ENCODE measurements at places on chromosomes 16 and 17. TPM values are rescaled to one million over a fixed set of nuclear protein-coding genes. Genes with fewer than 3 reads are reported as not detected.

- no peak for ATAC-seq
These were observed 46.7 kb downstream of the MAP2K6 start for GRCh38 chr17:69460963-69461922.

GRCh38 chr16:64586781-64587180 lies 535.1 kb downstream of the CDH11 start:
- ATAC-seq: no peak

GRCh38 chr17:50511058-50511457 lies 2.8 kb downstream of the MYCBPAP start:
- no peak for ATAC-seq

DNA sequence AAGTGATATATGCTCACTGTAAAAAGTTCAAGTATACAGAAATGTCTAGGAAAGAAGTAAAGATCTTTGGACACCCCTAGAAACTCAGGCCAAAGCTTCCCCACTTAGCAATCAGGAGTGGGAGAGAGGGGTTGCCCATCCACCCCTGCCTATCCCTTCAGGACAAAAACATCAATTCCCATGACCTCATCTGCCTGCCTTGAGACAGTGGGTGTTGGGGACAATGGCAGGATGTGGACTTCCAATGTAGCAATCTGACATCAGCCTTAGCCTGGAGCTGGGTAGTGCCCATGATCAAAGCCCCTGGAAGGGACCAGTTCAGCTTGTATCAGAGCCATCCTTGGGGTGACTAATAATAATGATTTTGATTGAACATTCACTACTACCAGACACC lies 18.1 kb downstream of the ITPRIPL2 start:
- no peak for ATAC-seq

The C16orf46 gene
- 0.42 TPM for total RNA-seq

The C17orf78 gene
- total RNA-seq: not detected

The PITPNC1 gene
- 30.1 TPM for total RNA-seq

- peak; percentile 77 for ATAC-seq
These were observed 55.4 kb downstream of the TNRC6C start for GRCh38 chr17:78013683-78014467.

The COA3 gene
- 55.3 TPM for total RNA-seq

- ATAC-seq: no peak
These were observed 94.7 kb upstream of the MPHOSPH6 start for GRCh38 chr16:82264756-82265155.

DNA sequence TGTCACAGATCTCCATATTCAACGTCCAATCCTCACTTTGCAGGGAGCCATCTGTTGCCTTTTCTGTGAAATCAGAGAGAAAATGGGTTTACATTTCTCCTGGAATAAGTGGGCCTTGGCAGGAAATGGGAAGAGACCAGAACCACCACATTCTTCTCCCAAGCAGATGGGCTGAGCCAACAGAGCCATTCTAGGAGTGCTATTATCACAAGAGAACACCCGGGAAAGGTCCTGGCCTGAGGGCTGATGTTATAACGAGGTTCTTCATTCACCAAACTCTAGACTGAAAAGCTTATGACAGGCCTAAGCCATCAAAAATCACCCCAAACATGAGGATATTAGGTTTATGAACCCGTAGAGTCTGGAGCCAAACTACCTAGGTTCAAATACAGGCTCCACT lies 64.7 kb downstream of the TOM1L2 start:
- no peak for ATAC-seq

- peak; percentile 73 for ATAC-seq
These were observed 59.4 kb upstream of the ALOX12 start for GRCh38 chr17:6936370-6937028.

The KRT39 gene
- total RNA-seq: not detected

DNA sequence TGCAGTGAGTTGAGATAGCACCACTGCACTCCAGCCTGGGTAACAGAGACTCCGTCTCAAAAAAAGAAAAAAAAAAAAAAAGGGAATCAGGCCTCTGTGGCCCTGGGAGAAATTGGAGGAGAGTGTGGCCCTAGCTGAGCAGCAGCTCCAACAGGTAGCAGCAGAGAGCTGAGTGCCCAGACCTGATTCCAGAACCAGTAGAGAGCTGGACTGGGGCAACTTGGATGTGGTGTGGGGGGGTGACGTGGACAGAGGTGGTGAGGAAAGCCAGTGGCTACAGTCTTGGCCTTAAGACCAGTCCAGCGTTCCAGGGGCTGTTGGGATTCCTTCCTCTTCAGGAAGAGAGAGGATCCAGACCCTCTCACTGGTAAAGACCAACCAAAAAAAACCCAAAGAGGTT lies 1.7 kb downstream of the HSPB9 start:
- ATAC-seq: no peak

GRCh38 chr16:31081428-31082351 lies 7.1 kb downstream of the PRSS53 start:
- ATAC-seq: no peak

- ATAC-seq: no peak
These were observed 61.7 kb downstream of the KCNJ2 start for GRCh38 chr17:70230850-70231640.

- no peak for ATAC-seq
These were observed 32.1 kb downstream of the WSB1 start for GRCh38 chr17:27326051-27326450.

DNA sequence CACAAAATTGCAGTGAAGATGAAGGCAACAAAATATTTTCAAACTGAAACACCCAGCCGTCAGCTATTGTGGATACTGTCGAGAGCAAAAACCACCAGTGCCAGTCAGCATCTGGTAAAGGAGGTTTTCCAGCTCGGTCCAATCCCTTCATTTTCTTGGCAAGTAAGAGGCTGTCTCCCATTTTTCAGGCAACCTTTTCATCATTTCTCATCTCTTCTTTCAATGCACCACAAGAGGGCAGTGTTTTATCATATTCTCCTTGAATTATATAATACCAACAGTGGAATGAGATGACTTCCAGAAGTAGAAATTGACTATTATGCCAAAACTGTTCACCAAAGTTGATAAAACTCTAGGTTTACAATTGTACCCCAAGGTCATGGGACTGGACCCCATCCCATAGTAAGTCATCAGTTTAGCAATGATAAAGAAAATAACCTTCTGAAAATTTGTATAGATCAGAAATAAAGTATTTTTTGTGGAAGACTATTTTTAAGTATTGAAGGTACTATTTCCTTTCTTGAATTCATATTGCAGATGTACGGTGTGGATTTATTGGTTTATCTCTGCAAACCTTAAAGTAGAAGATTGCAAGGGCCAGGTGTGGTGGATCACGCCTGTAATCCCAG lies 16.8 kb downstream of the NQO1 start:
- peak; percentile 57 for ATAC-seq

DNA sequence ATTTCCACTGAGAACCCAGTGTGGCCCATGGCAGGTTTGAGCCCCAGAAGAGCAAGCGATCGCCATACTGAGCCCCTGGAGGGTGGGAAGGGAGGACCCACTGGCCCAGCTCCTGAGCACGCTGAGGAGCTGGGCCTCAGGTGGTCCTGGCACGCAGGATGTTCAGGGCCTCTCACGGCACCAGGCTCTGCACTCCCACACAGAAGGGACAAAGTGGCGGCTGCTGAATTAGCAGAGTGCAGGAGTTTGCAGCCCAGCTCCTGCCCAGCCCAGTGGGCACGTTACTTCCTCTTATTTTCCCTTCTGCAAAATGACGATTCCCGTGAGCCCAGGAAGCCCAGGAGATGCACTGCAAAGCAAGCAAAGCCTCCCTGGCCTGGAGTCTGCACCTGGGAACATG lies 42.3 kb upstream of the MTSS2 start:
- ATAC-seq: no peak

The GTF3C1 gene
- total RNA-seq: 55.9 TPM

The LGALS9B gene
- total RNA-seq: not detected

- no peak for ATAC-seq
These were observed 52.8 kb downstream of the SOX9 start for GRCh38 chr17:72173499-72174116.

DNA sequence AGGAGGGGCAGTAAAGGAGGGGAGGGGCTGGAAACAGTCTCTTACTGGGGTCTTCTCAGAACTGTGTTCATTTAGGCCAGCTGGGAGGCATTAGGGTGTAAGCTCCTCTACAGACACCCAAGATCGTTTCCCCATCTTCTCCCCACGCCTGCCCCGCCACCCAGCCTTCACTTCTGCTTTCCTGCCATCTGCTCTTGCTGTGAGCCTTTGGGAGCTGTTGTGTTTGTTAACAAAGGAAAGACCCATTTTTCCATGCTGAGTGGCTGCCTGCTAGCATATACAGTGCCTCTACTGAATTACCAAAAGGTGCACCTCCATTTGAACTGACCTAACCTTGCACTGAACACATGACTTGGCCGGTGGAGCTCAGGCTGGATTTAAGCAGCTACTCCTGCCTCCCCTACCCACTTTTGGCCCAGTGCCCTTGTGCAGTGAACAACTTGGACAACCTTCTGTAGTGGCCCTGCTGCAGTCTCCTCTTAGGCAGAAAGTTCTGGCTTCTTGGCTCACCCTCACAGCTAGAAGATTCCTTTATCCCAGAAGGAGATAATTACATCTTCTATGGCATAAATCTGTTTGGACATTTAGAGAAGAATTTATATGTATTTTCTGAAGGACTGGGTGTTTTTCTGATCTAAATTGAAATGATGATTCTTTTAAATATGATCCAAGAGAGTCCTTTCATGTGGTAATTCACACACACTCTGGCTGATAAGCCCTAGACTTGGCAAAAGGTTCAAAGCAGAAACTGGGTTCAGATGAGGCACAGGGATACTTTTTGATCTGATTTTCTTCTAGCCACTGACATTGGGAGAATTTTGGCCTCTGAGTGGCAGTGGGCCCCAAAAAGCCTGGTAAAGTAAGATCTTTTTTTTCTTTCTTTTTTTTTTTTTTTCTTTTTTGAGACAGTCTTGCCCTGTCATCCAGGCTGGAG lies 81.9 kb upstream of the HNF1B start:
- no peak for ATAC-seq

DNA sequence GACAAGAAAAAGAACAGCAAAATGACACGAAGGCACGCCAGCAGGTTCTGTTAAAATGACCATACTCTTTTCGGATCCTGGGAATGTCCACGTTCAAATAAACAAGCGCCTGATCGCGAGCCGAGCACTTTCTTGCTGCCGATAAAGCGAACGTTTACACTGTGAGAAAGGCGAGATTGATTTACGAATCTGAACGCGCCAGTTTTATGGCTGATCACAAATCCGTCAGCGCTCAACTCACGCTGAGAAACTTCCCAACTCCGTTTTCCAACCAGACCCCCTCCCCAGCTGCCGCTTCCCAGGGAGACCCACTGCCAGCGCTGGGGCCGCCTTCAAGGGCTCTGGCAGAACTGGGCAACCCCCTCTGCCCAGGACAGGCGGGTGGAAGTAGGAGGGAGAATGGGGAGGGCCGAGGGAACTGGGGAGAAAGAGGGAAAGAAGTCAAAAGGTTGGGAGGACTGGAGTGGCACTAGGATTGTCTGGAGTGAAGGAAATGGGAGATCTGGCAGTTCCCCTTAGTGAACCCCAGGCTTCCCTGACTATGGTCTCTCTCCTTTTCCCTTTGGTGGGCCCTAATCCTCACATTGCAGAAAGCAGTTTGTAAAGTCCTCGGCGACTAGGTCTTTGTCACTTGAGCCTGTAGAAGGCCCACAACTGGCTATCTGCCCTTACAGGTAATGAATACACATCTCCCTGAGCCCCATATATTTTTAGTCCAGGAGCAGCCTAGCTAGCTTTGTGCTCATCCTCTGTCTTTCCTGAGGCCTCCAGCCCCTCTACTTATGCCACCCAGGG lies 6.9 kb downstream of the HOXB4 start:
- no peak for ATAC-seq

DNA sequence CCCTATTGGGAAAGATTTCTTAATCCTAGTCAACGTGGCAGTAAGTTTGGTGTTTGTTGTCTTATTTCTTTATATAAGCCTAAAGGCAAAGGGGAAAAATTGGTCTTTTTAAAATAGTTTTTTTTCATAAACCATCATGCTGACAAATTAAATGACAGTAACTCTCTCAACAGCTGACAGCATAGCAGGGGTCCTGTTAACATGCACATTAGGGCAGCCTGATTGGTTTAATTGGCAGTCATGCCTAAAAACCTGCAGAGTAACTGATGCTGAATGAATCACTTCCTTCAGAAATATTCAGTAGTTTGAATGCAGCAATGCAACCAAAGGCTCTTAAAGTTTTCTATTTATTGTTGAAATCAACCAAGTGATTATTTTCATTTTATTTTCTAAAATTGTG lies 85.4 kb downstream of the ITFG1 start:
- no peak for ATAC-seq

The SBK1 gene
- 0.16 TPM for total RNA-seq

DNA sequence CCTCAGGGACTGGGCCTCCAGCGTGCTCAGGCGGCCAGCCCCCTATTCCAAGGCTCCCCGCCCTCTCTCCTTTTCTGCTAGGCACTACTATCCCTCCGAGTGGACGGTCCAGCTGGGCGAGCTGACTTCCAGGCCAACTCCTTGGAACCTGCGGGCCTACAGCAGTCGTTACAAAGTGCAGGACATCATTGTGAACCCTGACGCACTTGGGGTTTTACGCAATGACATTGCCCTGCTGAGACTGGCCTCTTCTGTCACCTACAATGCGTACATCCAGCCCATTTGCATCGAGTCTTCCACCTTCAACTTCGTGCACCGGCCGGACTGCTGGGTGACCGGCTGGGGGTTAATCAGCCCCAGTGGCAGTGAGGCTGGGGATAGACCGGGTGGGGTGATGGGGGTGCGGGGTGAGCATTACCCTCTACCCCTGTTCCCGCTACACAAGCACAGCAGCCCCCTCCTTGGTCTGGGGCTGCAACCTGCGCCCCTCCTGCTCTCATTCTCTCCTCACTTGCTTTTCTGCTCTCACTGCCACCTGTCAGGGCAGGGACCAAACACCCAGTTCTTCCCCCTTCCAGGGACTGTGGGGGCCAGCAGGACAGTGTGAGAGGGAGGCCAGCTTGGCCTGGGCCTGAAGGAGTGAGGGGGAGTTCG lies 1.1 kb downstream of the PRSS41 start:
- no peak for ATAC-seq

GRCh38 chr17:45676695-45677094 lies 107.4 kb upstream of the CRHR1 start:
- no peak for ATAC-seq

The PERCC1 gene
- not detected for total RNA-seq
